ENCODE measurements at places on chromosomes 13 and 19. TPM values are rescaled to one million over a fixed set of nuclear protein-coding genes. Genes with fewer than 3 reads are reported as not detected.

Gene ZNF419
- polyA plus RNA-seq, result 22.4 TPM

DNA sequence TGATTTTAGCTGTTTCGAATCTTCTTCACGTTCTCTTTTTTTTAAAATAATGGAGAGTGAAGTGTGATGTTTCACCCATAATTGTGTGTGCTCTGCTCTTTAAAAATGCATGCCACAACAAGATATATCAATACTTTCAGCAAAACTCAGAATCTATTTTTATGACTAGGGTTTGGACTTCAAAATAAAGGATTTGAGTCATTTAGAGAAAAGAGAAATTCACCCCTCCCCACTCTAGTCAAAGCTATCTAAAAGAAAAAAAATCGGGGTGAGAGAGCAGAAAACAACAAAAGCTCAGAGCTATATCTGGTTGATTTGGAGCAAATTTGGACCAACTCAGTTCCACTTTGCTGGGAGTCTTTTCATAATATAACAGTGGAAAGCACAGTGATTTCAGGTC is 244.5 kb downstream of the DNAJC15 start:
- DNase-seq, result no peak

DNA sequence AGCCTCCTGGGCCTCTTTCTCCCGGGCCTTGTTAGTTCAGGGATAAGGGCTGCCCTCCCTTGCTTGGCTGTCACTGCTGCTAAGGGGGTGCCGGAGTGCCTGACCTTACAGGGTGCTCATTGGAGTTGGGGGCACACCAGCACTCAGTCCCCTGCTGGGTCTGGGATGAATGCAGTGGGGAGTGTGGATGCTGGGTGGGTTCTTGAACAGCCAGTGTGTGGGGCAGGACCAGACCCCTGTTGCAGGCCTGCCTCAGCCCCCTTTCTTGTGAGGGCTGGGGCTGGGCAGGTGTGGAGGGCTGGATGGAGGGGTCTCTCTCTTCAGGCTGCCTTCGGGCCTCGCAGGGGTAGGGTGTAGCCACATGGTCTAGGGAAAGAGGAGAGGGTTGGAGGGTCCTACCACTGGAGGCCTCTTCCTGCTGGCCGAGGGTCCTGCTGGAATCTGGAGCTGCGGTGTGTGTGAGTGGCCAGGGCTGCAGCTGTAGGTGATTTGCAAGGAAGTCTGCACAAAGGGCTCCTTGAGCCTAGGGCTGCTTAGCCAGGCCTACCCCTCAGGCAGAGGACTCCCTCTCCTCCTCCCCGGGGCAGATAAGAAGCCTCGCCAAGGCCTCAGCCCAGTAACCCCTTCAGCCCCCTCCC is 3.2 kb downstream of the CEBPA start:
- DNase-seq, result no peak

GRCh38 chr13:25848812-25849745 is 202.7 kb downstream of the SHISA2 start:
- no peak for DNase-seq

DNA sequence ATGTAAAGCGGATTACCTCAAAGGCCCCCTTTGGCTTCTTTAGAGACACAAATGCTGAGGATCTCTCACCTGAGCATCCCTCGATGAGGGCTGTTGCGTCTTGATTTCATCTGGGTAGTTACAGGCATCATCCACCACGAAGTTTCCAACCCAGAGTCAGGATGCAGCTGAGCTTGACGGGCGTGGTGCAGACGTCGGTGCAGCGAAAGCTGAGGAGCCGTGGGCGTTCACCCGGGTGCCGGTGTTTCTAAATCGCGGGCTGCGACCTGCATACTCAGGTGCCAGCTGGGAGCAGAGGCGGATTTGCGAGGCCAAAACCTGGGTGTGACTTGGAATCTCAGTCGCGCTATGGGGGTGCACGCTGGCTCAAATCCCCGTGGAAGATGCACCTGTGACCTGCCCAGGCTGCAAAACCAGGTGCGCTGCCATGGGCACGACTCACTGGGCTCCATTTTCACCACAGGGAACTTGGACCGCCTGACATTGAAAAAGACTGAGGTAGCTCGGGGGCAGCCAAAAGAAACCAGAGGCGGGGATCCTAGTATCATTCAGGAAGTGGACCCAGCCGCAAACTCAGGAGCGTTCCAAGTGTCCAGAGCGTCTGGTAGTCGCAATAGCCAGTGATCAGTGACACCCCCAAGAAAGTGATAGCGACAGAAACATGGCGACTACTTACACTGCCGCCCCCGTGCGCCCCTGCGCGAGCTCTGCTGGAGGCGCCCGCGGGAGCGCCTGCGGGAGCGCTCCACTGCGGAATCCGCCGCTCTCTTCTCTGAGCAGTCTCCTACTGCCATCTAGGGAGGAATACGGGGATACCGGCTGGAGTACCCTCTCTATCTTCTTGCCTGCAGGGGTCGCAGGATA is 36.4 kb upstream of the IGFL4 start:
- DNase-seq, result peak; percentile 60

DNA sequence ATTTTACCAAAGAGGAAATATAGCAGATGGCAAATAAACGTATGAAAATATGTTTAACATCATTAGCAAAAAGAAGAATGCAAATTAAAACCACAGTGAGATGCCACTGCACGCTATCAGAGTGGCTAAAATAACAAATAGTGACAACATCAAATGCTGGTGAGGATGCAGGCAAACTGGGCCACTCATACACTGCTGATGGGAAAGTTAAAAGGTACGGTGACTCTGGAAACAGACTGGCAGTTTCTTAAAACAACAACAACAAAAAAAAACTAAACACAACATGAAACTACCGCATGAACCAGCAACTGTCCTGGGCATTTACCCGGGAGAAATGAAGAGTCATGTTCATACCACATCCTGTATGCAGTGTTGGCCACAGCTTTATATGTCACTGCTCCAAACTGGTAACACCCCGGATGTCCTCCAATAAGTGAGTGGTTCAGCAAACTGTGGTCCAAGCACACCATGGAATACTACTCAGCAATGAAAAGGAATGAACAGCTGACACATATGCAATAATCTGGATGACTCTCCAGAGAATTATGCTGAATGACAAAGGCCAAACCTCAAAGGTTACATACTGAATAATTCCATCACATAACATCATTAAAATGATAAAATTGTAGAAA is 22.3 kb downstream of the EPS15L1 start:
- no peak for DNase-seq

Gene NCLN
- 37.5 TPM for polyA plus RNA-seq

Gene SLC25A41
- polyA plus RNA-seq, result 0.30 TPM

Gene THSD8
- polyA plus RNA-seq, result 13.3 TPM

GRCh38 chr19:4059891-4060620 is 6.6 kb downstream of the ZBTB7A start:
- DNase-seq, result no peak

DNA sequence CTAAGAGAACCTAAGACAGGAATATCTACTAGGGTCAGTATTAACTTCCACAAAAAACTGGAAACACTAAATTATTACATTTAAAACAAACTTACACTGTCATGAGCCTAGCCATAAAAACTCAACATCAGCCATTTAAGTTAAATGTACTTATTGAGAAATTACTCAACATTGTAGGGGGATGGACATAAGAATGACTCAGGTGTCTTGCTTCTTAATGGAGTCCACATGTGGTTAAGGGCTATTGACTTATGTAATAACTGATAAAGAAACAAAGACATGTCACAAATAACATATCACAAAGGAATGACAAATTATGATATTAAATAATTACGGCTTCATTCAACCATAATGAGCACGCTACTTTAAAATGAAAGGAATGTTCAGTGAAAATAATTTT is 36.2 kb downstream of the CLDN10 start:
- DNase-seq, result no peak

Gene GNA15
- 1.00 TPM for polyA plus RNA-seq

GRCh38 chr13:106804991-106805390 is 237.1 kb upstream of the ARGLU1 start:
- no peak for DNase-seq

DNA sequence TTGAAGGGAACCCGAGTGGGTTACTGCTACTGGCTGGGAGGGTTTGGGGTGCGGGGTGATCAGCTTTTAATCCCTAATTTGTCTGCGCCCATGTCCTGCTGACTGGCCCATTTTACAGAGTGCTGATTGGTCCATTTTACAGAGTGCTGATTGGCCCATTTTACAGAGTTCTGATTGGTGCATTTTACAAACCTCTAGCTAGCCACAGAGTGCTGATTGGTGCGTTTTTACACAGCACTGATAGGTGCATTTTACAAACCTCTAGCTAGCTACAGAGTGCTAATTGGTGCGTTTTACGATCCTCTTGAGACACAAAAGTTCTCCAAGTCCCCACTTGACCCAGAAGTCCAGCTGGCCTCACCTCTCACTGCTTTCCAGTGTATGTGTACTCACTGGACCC is 43.2 kb downstream of the MTMR6 start:
- DNase-seq, result no peak

Gene SCN1B
- 1.3 TPM for polyA plus RNA-seq

Gene GDF15
- 9.8 TPM for polyA plus RNA-seq

Gene TMEM86B
- 4.1 TPM for polyA plus RNA-seq

DNA sequence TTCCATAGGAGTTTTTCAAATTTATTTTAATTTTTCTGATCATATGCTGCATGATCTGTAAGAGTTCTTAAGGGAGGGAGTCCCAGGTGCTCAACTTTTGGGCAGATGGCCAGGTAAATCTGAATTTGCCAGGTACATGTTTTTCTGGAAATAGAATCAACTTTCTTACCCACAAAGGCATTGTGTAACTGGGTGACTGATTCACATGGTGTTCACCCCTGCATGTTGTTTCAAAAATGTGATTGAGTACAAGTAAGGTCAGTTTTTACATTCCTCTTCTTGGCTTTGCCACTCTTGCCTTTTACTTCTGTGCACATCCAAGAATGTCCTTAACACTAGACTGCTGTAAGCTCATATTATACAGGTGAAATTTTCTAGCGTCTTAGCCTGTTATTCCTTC is 30.4 kb downstream of the RB1 start:
- DNase-seq, result no peak

DNA sequence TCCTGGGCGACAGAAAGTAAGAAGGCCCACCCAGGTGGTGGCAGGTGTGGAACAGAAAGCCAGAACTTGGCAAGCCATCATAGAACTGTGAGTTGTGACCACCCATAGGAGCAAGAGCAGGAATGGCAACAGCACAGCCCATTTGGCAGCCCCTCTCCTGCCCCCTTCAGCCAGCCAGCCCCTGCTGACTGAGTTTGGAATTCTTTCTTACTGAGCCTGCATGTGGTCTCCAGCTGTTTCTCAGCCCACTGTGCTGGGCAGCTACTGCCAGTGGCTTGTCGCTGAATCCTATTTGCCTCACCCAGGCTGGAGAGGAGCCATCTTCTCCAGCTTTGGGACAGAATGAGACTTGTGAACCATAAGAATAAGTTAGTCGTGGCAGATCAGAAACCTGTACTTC is 28.3 kb downstream of the CNMD start:
- no peak for DNase-seq

GRCh38 chr13:71876648-71877255 is 9.7 kb upstream of the DACH1 start:
- no peak for DNase-seq

DNA sequence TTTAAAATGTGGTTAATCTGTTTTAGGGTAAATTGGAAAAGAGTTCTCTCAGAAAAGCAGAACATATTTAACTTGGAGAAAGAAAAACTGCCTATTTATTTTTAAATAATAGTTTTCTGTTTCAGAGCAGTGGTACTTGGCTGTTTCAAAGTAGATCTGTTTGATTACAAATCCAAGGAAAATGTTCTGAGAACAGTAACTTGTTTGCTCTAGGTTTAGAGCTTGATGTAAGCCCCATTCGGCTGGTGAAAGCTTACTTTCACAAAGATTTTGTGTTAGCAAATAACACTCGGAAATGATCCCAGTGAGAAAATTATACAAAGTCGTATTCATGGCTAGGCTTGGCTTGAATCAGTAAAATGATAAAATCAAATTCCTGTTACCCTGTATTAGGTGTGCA is 395.8 kb upstream of the GPC6 start:
- DNase-seq, result no peak

Gene GIPC3
- 2.7 TPM for polyA plus RNA-seq

Gene CBARP
- 1.8 TPM for polyA plus RNA-seq

Gene LILRA1
- 0.36 TPM for polyA plus RNA-seq

DNA sequence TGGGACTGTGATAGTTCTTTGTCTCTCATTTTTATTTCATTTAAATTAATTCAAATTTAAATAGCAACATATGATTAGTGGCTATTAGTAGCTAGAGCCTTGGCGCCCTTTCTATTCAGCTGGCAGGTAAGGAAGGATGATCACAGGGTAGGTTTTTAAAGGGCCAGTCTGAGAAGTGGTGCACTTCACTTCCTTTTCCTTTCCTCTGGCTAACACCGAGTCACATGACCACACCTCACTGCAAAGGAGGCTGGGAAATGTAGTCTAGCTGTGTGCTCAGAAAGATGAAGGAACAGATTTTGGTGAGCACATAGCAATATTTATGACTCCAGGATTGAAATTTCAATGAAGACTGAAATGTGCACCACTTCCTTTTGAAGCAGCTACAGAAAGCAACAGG is 128.7 kb downstream of the TSHZ3 start:
- no peak for DNase-seq

Gene DMKN
- polyA plus RNA-seq, result 86.5 TPM

- DNase-seq, result peak; percentile 64
Measured at GRCh38 chr19:36041831-36042230, 9.2 kb upstream of the CLIP3 start.

Gene TSSK6
- 0.89 TPM for polyA plus RNA-seq

GRCh38 chr13:93320942-93321341 is 94.3 kb downstream of the GPC6 start:
- no peak for DNase-seq

DNA sequence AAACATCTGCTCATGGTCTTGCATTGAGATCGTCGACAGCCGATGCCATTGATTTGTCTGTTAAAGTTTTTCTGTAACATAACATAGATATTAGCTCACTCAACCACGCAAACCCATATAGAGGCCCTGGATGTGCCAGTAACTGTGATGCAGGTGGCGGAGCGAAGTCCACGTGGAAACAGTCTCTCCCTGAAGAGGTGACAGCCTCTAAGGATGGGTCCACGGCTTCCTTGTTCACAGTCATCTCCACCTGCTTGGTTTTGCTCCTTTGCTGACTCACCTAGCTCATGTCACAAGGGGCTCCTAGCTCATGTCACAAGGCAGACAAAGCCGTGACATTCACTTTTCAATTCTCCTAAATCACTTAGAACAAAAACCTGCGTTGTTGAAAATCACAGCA is 42.4 kb upstream of the FARP1 start:
- no peak for DNase-seq

DNA sequence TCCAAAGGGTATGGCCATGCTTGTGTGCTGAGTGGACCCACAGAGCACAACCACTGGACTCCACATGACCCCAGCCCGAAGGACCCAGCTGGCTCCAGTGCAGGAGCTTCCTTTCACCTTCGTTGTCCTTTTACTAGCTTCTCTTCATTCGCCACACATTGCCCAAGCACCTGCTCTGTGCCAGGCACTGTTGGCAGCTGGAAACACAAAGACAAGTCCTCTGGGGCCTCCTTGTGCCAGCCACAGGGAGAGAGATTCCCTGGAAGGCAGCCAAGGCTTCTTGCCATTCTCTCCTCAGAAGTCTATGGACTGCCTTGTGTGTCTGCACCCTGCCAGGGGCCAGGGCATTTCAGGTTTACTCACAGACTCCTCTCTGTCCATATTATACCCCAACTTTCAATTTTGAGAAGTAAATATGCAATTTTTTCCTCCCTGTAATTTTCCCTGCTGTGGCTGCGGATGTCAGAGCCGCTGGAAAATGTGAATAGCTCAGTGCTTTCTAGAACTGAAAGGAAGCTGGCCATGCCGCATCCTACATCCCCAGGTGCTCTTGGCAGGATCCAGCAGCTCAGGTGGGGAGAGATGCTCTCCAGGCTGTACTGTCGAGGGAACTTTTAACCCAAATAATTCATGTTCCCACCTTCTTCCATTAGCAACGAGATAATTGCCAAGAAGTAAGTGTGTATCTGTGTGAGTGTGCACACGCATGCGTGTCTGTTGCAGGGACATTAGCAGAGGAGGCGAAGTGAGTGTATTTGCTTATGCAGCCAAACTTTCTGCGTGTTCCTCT is 57.2 kb downstream of the CHST8 start:
- DNase-seq, result no peak

Gene TSHZ3
- polyA plus RNA-seq, result 14.5 TPM

Measured in right renal pelvis (tissue), 4 donors.